ENCODE measurements at places on chromosomes 3 and 15.

GRCh38 chr3:130854208-130854864 is 39.5 kb upstream of the ATP2C1 start:
- no peak overlapping the region for H3K27ac ChIP-seq
- no peaks in the 10 kb centered on the region for H3K36me3 ChIP-seq
- no peak for DNase-seq
- no peak overlapping the region for H3K4me3 ChIP-seq
- peaks cover 34% of the 10 kb centered on the region for H3K4me1 ChIP-seq

DNA sequence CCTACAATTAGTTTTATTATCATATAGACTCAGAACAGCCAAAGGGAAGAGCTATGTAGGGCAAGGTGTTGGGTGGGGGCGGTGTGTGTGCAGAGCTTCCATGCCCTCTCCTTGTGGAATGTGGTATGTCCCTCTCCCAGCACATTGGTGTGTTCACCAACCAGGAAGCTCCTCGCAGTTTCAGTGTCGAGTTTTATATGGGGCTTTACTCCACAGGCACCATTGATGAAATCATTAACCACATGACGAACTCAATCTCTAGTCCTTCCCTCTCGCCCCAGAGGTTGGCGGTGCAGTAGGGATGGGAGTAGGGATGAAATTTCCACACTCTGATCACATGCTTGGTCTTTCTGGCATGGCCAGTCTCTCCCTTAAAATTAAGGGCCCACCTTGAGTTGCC is 13.6 kb upstream of the SRP14 start:
- DNase-seq: no peak
- peaks cover 36% of the 10 kb centered on the region for H3K4me1 ChIP-seq
- no peak overlapping the region for H3K4me3 ChIP-seq
- H3K27ac ChIP-seq: no peak overlapping the region

DNA sequence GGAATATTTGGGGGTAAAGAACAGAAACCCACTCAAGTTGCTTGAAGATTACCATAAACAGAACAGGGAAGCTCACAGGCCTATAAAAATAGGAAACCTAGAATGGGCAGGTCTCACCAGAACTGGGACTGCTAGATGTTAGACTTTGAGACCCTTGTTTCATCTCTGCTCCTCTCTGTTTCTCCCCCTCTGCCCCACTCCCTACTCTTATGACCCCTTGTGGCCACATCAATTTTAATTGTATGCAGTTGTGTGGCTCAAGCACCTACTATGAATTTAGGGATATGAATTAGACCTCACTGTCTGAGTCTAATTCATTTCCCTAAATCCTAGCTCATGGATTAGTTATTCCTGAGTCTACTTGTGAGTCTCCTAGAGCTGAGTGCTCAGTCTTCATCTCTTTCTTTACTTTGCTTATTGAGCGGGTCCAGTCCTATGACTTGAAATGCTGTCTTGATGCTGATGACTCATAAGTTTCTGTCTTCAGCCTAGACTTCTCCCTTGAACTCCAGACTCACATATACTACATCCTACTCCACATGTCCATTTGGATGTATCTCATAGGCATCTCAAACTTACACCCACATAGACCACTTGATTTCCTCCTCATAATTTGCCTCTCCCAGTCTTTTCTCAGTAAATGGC is 78.7 kb downstream of the ITPR1 start:
- no peak for DNase-seq
- H3K4me1 ChIP-seq: no peaks in the 10 kb centered on the region
- H3K27ac ChIP-seq: no peak overlapping the region
- no peaks in the 10 kb centered on the region for H3K27me3 ChIP-seq
- no peaks in the 10 kb centered on the region for H3K36me3 ChIP-seq
- H3K4me3 ChIP-seq: no peak overlapping the region

- H3K36me3 ChIP-seq: no peaks in the 10 kb centered on the region
- H3K27ac ChIP-seq: no peak overlapping the region
Observed at GRCh38 chr15:67394873-67395639, 125.9 kb upstream of the C15orf61 start.

- DNase-seq: no peak
- no peaks in the 10 kb centered on the region for H3K27me3 ChIP-seq
- H3K4me3 ChIP-seq: no peak overlapping the region
- no peak overlapping the region for H3K27ac ChIP-seq
Observed at GRCh38 chr3:47012342-47013230, 33.1 kb downstream of the NBEAL2 start.

All from suprapubic skin (tissue), 4 donors.